ENCODE measurements at places on chromosomes 4 and X.

DNA sequence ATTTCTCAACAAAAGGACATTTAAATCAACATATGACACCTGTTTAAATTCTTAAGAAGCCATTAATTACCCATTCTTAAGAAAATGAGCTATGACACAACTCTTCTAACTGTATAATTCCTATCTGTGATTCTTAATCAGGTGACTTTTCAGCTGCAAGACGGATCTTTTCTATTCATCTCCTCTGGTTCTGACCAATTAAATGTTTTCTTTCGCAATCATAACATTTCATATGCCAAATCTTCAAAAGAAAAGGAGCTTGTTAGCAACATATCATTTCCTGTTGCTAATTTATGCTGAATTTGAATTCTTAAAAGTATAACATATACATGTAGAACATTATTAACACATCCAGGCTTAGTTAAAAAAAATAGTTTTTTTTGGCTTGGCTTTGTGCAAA, 62.5 kb downstream of the SEL1L3 start:
- DNase-seq, result no peak

DNA sequence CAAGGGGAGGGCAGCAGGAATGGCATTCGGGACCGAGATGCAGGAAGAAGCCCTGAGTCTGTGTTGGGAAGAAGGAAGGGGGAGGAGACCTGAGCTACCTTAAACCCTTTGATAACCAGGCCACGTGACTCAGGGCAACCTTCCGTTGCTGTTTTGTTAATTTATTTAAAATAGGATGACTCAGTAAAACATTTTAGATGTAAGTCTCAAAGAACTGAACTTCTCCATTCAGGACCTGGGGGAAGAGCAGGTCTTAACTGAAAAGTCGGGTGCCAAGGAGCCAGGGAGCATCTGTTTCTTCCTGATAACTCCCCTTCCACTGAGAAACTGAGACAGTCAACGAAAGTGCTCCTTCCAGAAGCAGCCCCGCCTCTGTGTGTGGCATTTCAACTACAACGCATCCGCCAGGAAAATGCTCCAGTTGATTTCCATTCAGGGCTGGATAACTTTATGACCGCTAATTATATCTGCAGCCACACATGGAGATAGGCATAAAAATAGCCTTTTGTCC, 88.0 kb downstream of the IRF2 start:
- no peak for DNase-seq

GRCh38 chr4:72974694-72975487, 94.6 kb downstream of the COX18 start:
- DNase-seq, result no peak

- DNase-seq, result no peak
Measured at GRCh38 chrX:155235891-155236290, 19.6 kb downstream of the VBP1 start.

- DNase-seq, result no peak
Measured at GRCh38 chrX:123201720-123202119, 17.6 kb downstream of the GRIA3 start.

DNA sequence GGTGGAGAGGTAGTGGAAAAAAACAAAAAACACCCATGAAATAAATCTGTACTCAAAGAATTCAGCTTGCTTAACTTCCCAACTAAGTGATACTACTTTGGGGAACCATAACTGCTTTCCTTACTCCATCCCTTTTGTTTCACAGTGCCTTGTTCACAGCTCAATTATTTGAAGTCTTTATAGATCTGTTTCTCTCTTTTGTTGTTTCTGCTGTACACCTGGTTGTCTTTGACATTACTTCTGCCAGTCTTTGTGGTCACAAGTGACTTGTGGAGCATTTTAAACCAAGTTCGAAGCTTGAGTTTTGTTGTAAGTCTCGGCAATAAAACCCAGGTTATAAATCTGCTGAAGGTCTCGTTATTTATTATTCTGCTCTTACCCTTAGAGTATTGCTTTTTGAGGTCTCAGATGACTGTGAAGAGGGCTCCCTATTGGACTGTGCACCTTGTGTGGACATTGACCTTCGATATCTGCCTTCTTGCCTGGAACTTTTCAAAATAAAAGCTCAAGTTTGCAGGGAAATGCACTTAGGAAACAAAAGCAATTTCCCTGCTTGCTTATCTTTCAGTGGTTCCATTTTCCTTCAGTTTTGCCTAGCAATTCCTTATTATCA, 59.8 kb downstream of the ANK2 start:
- DNase-seq, result no peak

DNA sequence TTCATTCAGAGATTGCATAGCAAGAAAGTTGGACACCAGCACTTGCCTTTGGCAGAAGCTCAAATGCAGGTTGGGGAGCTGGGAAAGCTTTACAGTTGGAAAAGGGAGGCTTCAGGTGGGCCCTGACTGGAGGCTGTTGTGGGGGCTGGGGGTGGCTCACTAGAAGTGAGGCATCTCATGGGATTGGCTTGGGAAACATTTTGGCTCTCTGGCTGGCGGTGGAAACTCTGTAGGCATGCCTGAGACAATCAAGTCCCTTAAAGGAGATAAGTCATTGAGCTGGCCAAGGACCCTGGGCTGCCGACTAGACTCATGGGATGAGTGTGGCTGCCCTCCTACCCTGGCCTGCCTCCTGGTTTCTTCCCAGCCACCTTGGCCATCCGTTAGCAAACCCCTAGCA, 31.4 kb upstream of the STS start:
- DNase-seq, result no peak

- DNase-seq, result no peak
Measured at GRCh38 chr4:5084911-5085475, 33.7 kb downstream of the STK32B start.

GRCh38 chrX:150085881-150086280, 147.6 kb upstream of the EOLA2 start:
- no peak for DNase-seq

- DNase-seq, result peak; percentile 1
Measured at GRCh38 chr4:165096776-165097175, 15.9 kb downstream of the TMEM192 start.

DNA sequence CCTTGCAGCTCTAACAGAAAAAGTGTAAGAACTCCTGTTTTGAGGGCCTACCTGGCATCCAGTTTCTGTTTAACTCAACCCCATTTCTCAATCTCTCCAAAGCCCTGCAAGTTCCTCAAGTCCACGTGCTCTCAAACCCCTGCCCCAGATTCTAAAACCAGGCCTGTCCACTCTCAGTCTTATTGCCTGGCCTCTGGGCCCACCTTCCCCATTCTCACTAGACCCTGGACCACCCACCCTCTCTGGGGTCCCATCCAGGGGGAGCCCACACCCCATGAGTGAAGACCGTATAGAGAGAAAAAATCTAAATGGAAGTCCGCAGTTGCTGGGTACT, 58.3 kb downstream of the TLR10 start:
- no peak for DNase-seq

GRCh38 chr4:1356181-1356998, 9.4 kb downstream of the UVSSA start:
- no peak for DNase-seq

DNA sequence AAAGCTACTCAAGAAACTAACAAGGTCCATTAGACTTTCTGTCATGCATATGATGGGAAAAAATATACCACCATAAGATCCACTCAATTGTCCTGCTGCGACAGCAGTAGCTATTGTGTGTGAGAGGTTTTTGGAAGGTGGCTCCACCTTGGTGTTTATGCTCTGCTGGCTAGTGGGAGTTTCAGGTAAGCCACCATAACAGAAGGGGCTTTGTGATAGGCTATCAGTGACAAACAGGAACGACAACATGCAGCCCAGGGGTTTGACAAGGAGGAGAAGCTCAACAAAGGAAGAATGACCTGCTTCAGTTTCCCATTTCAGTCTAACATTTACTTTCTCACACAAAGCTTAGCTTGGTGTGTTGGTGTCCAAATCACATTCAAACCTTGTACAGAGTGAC, 182.6 kb downstream of the ATOH1 start:
- no peak for DNase-seq

DNA sequence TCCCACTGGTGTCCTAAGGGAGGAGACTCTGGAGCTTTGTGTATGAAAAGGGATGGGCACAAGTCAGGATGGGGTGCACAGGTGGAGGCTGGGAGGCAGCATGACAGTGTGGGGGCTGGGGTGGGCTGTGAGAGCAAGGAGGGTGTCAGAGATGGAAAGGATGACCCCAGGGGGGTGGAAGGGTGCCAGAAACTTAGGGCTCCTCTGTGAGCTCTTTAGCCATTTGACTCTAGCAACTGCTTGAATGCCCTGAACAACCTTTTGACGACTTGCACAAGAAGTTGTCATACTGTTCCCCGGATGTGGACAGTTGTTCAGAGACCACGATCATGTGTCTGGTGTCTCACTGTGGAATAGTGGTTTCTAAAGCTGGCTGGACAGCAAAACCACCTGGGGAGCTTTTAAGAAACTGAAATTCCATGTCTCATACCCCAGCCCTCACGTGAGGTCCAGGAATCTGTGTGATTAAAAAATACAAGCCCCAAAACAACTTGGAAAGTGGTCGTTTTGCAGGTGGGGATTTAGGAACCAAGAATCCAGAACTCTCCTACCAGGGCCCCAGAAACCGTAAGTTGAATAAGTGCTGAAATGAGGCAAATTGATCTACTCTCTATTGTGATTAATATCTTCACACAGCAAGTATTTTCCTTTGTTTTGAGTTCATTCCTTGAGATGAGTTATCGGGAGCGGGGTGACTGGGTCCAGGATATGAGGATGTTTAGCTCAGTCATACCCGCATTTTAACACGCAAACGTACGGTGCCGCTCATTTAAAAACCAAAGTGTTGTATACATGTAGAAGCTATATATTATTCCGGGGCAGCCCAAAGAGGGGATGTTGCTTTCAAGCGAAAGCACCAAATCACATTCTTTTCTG, 3.4 kb downstream of the RHOH start:
- DNase-seq, result no peak

GRCh38 chrX:22357621-22358020, 84.9 kb downstream of the CBLL2 start:
- no peak for DNase-seq

GRCh38 chr4:145390571-145390970, 91.1 kb upstream of the SMAD1 start:
- no peak for DNase-seq

GRCh38 chr4:170005472-170005871, 20.7 kb downstream of the MFAP3L start:
- peak; percentile 6 for DNase-seq

Data from NCI-H2227 treated with DMSO at 0.1 percent for 48 hours (cell line).